B cell (primary cell): ENCODE measurements at places on chromosomes 6 and 20. TPM values are rescaled to one million over a fixed set of nuclear protein-coding genes. Genes with fewer than 3 reads are reported as not detected.
A peak's percentile ranks its signal among the peaks of the same experiment; 100 is the strongest.

Gene TTPAL
- total RNA-seq = 26.8 and 27.8 TPM in 2 replicates

DNA sequence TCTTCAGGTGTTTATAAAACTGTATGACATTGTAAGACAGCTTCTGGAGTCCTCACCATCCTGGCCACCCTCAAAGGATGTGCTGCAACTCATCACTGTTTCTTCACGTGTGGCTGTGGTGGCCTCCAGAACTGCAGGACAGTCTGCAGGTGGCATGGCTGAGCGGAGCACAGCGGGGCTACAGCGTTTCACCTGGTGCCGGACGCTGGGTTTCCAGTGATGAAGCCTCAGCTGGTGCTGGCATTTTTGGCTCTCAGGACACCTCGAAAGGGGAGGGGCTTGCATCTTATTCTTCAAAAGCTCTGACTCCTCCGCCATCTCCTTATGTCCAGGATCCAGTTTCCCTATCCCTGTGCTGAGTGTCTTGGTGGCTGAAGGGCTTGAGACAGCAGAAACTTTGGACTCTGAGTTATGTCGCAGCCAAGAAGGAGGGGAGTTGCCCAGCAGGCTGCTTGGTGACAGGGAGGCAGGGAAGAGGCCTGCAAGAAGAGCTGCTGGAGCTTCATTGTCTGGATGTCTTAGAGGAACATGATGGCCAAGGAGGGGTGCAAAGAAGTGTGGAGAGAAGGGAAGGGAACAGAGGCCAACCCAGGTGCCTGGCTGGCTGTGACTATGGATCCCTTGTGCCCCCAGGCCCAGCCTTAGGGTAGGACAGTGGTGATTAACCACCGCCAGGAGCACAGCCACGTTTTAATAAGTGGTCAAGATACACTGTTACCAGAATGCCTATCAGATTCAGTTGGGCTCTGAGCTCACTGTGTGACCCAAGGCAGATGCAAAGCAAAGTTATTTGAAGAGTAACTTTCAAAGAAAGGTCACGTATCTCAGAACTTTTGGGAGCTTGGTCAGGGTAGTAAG is 58.7 kb downstream of the GTF2H5 start:
- DNase-seq = no peak
- H3K36me3 ChIP-seq = no peaks in the 10 kb centered on the region
- no peak overlapping the region for H3K27ac ChIP-seq
- H3K4me3 ChIP-seq = no peak overlapping the region
- no peaks in the 10 kb centered on the region for H3K27me3 ChIP-seq

GRCh38 chr6:88565409-88565811 is 398.0 kb downstream of the RNGTT start:
- no peak overlapping the region for H3K4me3 ChIP-seq
- peaks cover 5% of the 10 kb centered on the region for H3K4me1 ChIP-seq
- no peaks in the 10 kb centered on the region for H3K36me3 ChIP-seq
- H3K27me3 ChIP-seq = no peaks in the 10 kb centered on the region

Gene C20orf204
- 2.5 TPM in 2 replicates for total RNA-seq

- no peaks in the 10 kb centered on the region for H3K4me1 ChIP-seq
- no peak overlapping the region for H3K4me3 ChIP-seq
- H3K27ac ChIP-seq = no peak overlapping the region
- H3K27me3 ChIP-seq = no peaks in the 10 kb centered on the region
- DNase-seq = no peak
Observed at GRCh38 chr6:11774426-11774825, 4.2 kb downstream of the ADTRP start.

DNA sequence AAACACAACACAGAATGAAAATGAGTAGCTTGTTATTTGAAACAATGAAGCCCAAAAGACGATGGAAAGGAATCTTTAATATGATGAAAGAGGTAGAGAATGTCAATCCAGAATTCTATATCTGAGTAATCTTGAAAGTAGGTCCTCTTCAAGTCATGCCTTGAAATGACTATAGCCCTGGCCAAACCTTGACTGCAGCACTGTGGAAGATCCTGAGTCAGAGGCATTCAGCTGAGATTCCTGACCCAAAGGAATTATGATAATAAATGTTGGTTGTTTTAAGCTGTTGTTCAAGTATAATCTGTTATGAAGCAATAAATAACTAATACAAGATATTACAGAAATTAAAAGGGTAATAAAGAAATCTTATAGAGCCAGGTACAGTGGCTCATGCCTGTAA is 64.8 kb downstream of the IBTK start:
- no peak for DNase-seq
- H3K27ac ChIP-seq = no peak overlapping the region
- no peaks in the 10 kb centered on the region for H3K4me1 ChIP-seq
- no peak overlapping the region for H3K4me3 ChIP-seq
- peaks cover 8% of the 10 kb centered on the region for H3K36me3 ChIP-seq

- H3K36me3 ChIP-seq = no peaks in the 10 kb centered on the region
- no peaks in the 10 kb centered on the region for H3K27me3 ChIP-seq
- H3K4me3 ChIP-seq = no peak overlapping the region
- H3K4me1 ChIP-seq = no peaks in the 10 kb centered on the region
- H3K27ac ChIP-seq = no peak overlapping the region
Observed at GRCh38 chr6:126661646-126662045, 321.7 kb downstream of the CENPW start.

Gene FUT9
- total RNA-seq = not detected in 2 replicates

- H3K36me3 ChIP-seq = no peaks in the 10 kb centered on the region
- DNase-seq = no peak
- no peaks in the 10 kb centered on the region for H3K27me3 ChIP-seq
- no peak overlapping the region for H3K4me3 ChIP-seq
- no peak overlapping the region for H3K27ac ChIP-seq
- H3K4me1 ChIP-seq = no peaks in the 10 kb centered on the region
Observed at GRCh38 chr20:40431611-40432010, 257.4 kb downstream of the MAFB start.

- no peaks in the 10 kb centered on the region for H3K36me3 ChIP-seq
- H3K27me3 ChIP-seq = no peaks in the 10 kb centered on the region
Observed at GRCh38 chr20:43583982-43584432, 6.7 kb upstream of the IFT52 start.

Gene EEF1A1
- total RNA-seq = 12,449 and 12,769 TPM in 2 replicates

GRCh38 chr20:24328901-24329300 is 140.5 kb upstream of the SYNDIG1 start:
- no peak overlapping the region for H3K4me3 ChIP-seq
- H3K27me3 ChIP-seq = no peaks in the 10 kb centered on the region
- H3K36me3 ChIP-seq = no peaks in the 10 kb centered on the region
- no peak overlapping the region for H3K27ac ChIP-seq
- no peak for DNase-seq

Gene BCAS4
- 88.2 and 91.0 TPM in 2 replicates for total RNA-seq

Gene CYP24A1
- not detected in 2 replicates for total RNA-seq

GRCh38 chr20:20318365-20319161 is 49.3 kb upstream of the INSM1 start:
- H3K36me3 ChIP-seq = no peaks in the 10 kb centered on the region
- H3K4me3 ChIP-seq = no peak overlapping the region
- DNase-seq = no peak
- H3K27ac ChIP-seq = no peak overlapping the region
- no peaks in the 10 kb centered on the region for H3K27me3 ChIP-seq
- peaks cover 13% of the 10 kb centered on the region for H3K4me1 ChIP-seq

DNA sequence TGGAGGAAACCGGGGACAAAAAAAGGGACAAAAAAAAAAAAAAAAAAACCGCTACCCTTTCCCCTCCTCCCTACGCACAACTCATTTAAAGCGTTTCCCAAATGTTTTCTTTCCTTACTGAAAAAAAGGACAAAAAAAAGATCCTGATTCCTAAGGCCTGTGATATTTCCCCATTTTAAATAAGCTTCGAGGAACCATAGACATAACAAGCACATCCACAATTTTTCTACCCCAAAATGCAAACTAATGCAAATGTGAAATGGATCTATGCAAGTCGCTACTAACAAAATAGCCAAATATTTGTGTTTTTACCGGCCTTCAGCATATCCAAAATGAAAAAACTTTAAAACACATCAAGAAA is 1.4 kb upstream of the ZNF217 start:
- no peaks in the 10 kb centered on the region for H3K27me3 ChIP-seq
- H3K36me3 ChIP-seq = no peaks in the 10 kb centered on the region
- peak overlapping the region; percentile 82 for H3K27ac ChIP-seq
- peak; percentile 33 for DNase-seq

- no peak overlapping the region for H3K4me3 ChIP-seq
- no peak overlapping the region for H3K27ac ChIP-seq
- no peak for DNase-seq
Observed at GRCh38 chr20:23022849-23023248, 12.3 kb upstream of the SSTR4 start.

GRCh38 chr20:5843054-5843592 is 92.9 kb downstream of the SHLD1 start:
- H3K36me3 ChIP-seq = no peaks in the 10 kb centered on the region
- DNase-seq = no peak
- no peak overlapping the region for H3K27ac ChIP-seq

Gene MPIG6B
- total RNA-seq = 0.24 and 0.54 TPM in 2 replicates

GRCh38 chr6:131572686-131573415 is at the start of gene ARG1:
Gene ARG1 (plus strand): TSS chr6:131573226. CDS start chr6:131573283, 57 bp downstream.
- peaks cover 3% of the 10 kb centered on the region for H3K36me3 ChIP-seq
- no peaks in the 10 kb centered on the region for H3K27me3 ChIP-seq
- no peaks in the 10 kb centered on the region for H3K4me1 ChIP-seq
- no peak within 1 kb of the TSS for H3K27ac ChIP-seq
- no peak for DNase-seq

Gene PPP1R14C
- total RNA-seq = not detected in 2 replicates

DNA sequence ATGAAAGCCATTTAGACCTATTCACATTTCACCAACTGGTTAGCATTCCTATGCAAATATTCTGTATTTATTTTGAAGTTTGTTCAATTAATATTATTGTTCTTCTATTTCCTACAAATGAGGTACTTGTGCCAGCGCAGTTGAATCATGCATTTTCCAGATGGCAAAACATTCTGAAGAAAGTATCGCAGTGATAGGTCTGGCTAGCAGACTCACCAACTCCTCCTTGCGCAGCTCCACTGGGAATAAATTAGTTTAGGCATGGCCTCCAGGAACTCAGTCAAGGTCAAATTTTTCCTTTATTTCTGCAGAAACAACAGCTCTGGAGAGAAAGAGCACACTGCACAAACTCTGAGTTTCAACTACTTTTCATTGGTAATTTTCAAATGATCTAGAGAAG is 437.7 kb downstream of the COL12A1 start:
- no peaks in the 10 kb centered on the region for H3K27me3 ChIP-seq
- no peaks in the 10 kb centered on the region for H3K36me3 ChIP-seq
- DNase-seq = no peak
- no peak overlapping the region for H3K27ac ChIP-seq

Gene KIAA0408
- total RNA-seq = 0.34 and 0.64 TPM in 2 replicates

GRCh38 chr6:169795196-169795595 is 43.8 kb downstream of the ERMARD start:
- H3K4me3 ChIP-seq = no peak overlapping the region
- peaks cover 5% of the 10 kb centered on the region for H3K27me3 ChIP-seq
- no peaks in the 10 kb centered on the region for H3K36me3 ChIP-seq
- no peak for DNase-seq

Gene NKX2-4
- total RNA-seq = not detected in 2 replicates

Gene ADGRB3
- total RNA-seq = not detected in 2 replicates

DNA sequence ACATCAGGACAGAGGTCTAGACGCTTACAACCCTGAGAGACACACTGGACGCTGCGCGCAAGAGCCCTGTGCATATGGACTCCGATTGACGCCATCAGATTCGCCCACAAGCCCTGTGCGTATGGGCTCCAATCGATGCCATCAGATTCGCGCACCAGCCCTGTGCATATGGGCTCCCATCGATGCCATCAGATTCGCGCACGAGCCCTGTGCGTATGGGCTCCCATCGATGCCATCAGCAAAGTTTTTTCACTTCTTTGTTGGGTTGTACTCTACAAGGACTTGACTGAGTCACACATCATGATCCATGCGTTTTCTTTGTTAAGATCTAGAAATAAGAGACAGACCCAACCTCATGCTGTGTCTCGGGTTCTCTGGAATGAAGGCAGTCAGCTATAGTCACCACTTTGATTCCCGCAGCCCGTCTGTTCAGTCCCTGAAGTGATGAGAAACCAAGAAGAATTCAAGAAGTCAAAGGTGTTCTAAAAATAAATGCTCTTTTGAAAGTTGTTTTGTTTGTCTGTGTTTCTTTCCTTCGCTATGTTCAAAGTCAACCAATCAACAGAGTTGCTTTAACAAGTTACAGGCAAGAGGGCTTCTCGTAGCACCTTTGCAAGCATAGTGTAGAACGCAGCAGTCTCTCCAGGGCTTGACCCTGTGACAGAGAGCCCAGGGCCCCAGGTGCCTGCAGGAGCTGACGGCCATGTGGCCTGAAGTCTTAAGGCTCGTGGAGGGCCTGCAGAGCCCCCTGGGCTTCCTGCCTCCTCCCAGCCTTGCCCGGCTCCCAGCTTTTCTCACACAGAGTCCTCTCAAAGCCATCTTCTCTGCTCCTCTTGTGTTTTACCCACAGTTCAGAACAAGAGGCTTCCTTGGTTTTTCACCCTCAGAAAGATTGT is 7.9 kb downstream of the RPS6KA2 start:
- H3K4me3 ChIP-seq = no peak overlapping the region
- H3K27ac ChIP-seq = no peak overlapping the region
- no peak for DNase-seq
- no peaks in the 10 kb centered on the region for H3K36me3 ChIP-seq

- no peak overlapping the region for H3K4me3 ChIP-seq
- H3K27ac ChIP-seq = no peak overlapping the region
- H3K27me3 ChIP-seq = peaks cover 34% of the 10 kb centered on the region
- DNase-seq = no peak
- no peaks in the 10 kb centered on the region for H3K36me3 ChIP-seq
Observed at GRCh38 chr20:36086767-36087166, 67.8 kb upstream of the EPB41L1 start.

DNA sequence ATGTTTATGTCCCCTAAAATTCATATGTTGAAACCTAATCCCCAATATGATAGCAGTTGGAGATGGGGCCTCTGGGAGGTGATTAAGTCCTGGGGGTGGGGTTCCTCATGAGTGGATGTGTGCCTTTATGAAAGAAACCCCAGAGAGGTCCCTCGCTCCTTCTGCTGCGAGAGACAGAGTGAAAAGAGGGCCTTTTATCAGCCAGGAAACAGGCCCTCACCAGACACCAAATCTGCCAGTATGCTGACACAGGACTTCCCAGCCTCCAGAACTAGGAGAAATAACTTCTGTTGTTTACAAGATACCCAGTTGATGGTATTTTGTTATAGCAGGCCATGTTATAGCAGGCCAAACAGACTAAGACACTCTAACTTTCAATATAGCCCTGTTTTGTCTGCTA is 100.9 kb upstream of the NFATC2 start:
- no peak for DNase-seq
- H3K36me3 ChIP-seq = no peaks in the 10 kb centered on the region
- H3K27me3 ChIP-seq = no peaks in the 10 kb centered on the region
- H3K4me3 ChIP-seq = no peak overlapping the region
- H3K4me1 ChIP-seq = no peaks in the 10 kb centered on the region

Gene TLDC2
- not detected in 2 replicates for total RNA-seq

Gene MUCL3
- not detected in 2 replicates for total RNA-seq

Gene TTLL9
- total RNA-seq = 0.74 and 1.2 TPM in 2 replicates

GRCh38 chr6:16130932-16131387 is 2.1 kb downstream of the MYLIP start:
- peak; percentile 86 for DNase-seq
- H3K27ac ChIP-seq = peak overlapping the region; percentile 92
- H3K4me3 ChIP-seq = peak overlapping the region; percentile 99
- H3K4me1 ChIP-seq = peaks cover 38% of the 10 kb centered on the region
- no peaks in the 10 kb centered on the region for H3K27me3 ChIP-seq
- H3K36me3 ChIP-seq = no peaks in the 10 kb centered on the region

Gene PTPN1
- total RNA-seq = 134 TPM in 2 replicates

Gene MCHR2
- total RNA-seq = not detected in 2 replicates
